ENCODE measurements at places on chromosomes 12 and 14. TPM values are rescaled to one million over a fixed set of nuclear protein-coding genes. Genes with fewer than 3 reads are reported as not detected.

DNA sequence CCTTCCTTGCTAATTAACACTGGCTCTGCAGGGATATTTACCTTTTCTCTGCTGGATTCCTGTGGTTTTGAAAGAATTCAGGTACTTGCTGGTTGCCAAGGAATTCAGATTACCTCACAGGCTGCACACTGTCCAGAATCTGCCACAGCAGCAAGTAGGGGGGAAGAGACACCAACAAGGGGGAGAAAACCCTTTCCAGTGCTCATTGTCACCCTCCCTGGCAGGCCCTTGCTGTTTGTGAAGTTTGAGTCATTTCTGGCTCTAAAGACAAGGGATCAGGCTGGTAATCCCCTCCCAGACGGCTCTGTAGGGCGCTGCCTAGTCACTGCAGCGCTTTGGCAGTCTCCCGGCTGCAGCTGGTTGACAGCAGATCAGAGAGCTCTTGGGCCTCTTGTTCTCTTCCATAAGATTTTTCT is 50.8 kb downstream of the TTLL5 start:
- no peak for DNase-seq

DNA sequence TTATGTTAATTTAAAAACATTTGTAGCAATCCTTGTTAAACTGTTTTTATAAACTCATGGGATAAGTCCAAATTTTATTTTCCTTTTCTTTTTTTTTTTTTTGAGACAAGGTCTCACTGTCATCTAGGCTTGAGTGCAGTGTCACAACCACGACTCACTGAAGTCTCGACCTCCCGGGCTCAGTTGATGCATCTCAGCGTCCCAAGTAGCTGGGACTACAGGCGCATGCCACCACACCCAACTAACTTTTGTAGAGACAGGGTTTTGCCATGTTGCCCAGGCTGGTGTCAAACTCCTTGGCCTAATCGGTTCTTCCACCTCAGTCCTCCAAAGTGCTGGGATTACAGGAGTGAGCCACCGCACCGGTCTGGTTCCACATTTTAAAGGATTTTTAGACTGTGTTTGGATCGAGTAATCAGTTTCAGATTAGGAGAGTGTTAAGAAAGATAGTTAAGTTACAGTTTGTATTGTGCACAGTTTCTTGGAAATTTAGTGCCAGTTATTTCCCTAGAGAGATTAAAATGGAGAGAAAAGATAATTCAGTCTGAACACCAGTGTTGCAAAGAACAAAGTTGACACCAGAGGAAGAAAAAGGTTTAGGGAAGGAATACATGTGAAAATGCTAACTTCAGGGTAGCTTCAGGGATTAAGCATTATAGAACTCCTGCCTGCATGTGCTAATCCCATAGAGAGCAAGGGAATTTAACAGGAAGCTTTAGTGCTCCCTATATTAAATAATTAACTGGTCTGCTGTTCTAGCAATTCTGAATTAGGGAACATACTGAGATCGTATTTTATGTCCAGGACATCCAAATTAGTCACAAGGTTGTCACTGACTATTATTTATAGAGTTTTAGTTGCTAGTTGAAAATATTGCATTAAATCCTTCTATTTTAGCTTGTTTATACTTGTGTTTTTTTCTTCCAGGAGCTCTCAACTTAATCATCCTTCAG is 10.1 kb downstream of the RAP1B start:
- DNase-seq = no peak

- no peak for DNase-seq
These were observed 285 bp downstream of the MVK start for GRCh38 chr12:109573914-109574244.

DNA sequence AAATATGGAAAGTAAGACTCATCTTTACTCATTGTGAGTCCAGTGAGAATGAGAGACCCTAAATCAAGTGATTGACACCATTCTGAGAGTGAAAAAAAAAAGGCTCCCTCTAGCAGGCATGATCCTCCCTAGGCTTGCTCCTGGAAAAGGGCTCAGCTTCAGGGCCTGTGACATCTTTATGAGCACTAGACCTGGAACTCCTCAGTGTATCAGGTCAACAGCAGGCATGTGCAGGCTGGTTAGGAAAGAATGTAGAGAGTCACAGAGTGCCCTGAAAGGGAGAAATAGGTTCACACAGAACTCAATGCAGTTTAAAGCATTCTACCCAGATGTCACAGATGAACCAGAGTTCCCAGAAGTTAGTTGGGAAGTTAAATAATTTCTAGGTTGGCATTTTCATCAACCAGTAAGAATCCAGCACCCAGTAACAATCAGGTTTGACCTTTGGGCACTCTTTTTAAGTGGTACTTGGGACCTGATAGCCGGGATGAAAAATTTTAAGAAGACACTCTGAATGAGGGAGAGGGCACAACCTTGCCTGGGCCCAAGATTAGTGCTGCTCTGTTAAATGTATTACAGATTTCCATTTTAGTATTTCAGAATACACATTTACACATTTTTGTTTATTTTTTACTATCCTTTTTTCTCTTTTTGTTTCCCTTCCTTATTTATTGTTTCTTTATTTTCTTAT is 828.8 kb downstream of the C12orf50 start:
- no peak for DNase-seq

GRCh38 chr12:113749433-113749815 is 216.7 kb downstream of the RBM19 start:
- no peak for DNase-seq

DNA sequence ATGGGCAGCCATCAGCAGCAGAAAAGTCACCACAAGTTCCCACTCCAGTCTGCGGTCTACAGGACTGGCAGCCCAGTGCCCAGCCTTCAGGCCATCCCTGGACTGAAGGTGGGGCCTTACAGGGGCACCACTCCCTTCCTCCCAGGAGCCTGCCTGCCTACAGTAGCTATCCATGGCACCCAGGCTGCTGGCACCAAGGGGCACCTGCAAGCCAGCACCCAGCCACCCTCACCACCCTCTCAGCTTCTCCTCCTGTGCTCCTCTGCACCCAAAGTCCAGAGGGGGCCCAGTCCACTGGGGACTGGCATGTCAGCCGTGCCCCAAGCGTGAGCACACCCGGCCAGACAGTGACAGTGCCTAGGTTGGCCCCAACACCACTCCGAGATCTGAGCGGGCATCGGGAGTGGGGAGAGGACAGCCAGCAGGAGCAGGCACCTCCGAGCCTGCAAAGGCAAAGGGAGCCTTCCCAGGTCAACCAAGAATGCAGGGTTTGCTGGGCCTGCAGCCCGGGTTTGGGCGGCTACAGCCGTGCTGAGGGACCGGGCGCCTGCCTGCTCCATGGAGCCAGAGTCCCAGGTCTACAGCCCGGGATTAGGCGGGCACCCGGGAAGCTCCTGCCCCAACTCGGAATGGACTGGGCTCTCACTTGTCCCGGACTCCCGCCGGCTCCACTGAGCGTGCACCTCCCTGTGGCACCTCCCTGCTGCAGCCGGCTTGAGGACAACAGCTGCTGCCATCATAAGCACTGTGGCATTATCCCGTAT is 8.1 kb upstream of the OR6C65 start:
- no peak for DNase-seq

DNA sequence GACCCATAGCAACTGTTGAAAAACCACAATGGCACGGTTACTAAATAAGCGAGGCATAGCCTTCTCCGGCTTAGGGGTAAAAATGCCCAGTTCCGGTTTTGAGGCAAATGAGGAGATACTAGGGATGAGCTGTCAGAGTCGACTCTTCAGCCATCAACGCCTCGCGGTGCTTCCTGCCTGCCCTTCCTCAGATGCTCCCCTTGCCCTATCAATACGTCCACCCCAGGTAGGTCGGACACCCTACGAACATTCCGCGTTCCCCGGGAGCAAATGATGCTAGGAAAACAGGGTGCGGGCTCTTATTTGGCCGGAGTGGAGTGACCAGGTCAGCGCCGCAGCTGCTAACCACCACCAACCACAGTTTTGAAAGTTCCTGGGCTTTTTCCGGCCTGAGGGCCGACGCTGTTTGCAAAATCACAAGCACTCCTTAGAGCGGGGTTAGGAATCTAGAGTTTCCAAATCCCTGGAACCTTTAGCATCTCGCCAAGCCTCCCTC is 1.2 kb downstream of the SRSF9 start:
- no peak for DNase-seq

DNA sequence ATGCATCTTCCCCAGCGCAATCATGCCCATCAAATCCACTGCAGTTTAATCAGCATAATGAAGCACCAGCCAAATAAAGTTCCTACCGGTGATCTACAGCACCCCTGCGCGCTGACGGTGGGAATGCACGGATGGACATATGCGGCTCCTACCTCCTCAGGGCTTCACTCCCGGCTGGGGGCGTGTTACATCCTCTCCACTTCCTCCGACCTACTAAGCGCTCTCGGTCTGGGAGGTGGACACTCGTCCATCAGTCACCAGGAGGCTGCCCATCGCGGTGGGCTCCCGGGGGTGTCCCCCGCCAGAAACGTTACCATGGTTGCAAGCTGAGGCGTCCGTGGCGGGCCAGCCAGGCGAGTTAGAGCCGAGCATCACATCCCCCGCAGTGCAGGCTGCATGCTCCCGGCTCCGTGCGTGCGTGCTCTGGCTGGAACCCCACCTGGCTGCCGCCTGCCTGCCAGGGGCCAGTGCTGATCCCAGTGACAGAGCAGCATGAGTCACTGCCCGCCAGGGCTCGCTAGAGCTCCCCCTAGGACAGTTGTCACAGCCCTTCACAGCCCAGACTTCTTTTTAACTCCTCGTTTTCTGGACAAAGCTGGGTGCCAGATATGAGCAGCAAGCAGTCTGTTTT is 73.0 kb downstream of the CIT start:
- DNase-seq = peak; percentile 51

DNA sequence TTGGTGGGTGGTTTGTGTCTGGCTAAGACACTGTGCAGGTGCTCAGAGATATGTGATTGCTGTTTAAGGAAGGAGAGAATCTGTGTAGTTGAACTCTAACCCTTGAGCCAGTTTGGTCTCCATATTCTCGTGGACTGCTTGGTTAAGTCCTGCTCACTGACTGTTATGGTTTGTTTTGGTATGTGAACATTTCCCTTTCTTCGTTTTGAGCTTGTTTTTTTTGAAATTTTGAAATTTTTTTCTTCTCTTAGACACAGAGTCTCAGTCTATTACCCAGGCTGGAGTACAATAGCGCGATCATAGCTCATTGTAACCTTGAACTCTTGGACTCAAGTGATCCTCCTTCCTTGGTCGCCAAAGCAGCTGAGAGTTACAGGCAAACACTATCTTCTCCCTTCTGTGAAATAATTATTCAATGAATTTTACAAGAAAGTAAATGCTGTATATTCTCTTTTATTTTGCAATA is 40.0 kb downstream of the MIPOL1 start:
- no peak for DNase-seq

- no peak for DNase-seq
These were observed 873.5 kb downstream of the DIO2 start for GRCh38 chr14:79337761-79338160.

DNA sequence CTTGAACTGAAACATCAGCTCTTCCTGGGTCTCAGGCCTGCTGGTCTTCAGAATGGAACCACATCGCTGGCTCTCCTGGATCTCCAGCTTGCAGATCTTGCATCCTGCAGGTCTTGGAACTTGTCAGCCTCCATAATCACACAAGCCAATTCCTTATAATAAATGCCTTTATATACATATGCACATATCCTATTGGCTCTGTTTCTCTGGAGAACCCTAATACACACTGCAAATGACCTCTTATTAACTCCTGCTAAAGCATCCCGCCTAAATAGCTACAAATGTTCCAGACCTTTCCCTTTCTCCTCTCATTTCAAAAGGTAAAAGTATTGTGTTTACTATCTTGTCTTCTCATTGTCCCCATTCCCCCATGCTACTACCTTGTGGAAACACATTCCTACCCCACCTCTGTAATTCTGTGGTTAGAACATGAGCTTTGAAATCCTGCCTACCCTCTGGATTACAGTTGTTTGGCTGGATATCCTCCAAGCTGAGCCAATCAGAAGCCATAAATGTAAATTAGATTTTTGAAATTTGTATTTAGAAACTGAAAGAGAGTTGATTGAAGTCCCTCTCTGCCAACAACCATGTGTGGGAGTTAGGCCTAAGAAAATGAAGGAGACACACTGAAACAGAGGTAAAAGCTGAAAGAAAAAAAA is 58.1 kb downstream of the ANKS1B start:
- no peak for DNase-seq

DNA sequence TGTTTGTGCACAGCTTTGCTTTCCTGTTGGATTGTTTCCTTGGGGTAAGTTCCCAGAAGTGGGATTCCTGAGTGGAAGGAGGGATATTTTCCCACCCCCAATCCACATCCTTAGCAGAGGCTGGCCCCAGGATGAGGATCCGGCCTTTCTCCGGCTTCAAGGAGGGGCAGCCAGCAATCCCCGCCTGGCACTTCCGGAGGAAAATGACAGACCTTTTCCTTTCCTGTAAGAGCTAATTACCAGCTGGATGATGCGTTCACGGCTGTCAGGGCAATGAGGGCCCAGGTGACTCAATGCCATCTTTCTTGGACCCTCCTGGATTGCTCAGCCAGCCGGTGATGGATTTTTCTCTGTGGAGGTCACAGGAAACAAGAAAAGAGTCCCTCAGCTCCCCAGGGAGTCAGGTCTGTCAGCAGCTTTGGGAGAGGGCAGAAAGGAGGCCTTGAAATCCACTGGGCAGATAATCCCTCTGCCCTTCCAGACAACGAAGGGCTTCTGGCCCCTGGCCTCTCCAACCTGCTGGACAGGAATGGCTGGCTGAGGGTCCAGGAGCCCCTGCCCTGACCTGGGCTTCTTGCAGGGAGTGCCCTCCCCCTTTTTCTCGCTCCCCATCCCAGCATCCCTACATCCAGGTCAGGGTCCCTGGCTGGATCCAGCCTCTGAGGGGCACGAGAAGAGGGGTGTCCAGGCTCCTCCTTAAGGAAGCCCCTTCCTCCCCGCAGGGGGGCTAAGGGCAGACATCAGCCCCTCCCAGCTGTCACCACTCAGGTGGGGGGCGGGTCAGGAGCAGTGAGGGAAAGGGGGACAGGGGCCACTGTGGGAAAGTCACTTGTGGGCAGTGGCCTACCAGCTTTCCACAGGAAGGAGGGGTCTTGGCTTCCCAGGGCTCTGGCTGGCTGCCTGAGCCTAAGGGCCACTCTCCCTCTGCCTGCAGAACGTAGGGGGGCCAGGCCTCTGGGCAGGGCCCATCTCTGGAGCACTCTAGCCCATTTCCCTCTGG is 16.1 kb upstream of the CCDC85C start:
- no peak for DNase-seq

DNA sequence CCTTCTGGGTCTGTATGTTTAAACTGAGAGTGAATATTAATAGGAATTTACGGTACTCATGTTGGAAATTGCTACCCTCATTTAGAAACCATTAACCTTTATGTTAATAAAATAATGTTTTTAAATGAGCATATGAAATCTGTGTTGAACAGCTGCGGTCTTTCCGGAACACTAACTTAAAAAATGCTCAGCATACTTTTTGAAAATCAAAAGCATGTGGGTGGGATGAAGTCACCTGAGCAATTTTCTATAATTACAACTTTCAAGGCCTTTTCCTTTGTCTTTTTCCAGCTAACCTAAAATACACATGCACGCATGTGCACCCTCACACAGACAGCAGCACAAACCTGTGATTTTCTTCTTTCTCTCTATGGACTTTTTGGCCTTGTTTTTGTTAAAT is 39.8 kb downstream of the BORCS5 start:
- no peak for DNase-seq

SLC6A12 gene
- polyA plus RNA-seq = 18.5 TPM

LRRC10 gene
- polyA plus RNA-seq = not detected

SPX gene
- polyA plus RNA-seq = 22.9 TPM

HSPA2 gene
- polyA plus RNA-seq = 24.8 TPM

LTBP2 gene
- 7.4 TPM for polyA plus RNA-seq

FAM186B gene
- polyA plus RNA-seq = 0.90 TPM

CLECL1 gene
- polyA plus RNA-seq = 0.32 TPM
